ENCODE measurements at places on chromosomes 6 and 20.
A peak's percentile ranks its signal among the peaks of the same experiment; 100 is the strongest.

DNA sequence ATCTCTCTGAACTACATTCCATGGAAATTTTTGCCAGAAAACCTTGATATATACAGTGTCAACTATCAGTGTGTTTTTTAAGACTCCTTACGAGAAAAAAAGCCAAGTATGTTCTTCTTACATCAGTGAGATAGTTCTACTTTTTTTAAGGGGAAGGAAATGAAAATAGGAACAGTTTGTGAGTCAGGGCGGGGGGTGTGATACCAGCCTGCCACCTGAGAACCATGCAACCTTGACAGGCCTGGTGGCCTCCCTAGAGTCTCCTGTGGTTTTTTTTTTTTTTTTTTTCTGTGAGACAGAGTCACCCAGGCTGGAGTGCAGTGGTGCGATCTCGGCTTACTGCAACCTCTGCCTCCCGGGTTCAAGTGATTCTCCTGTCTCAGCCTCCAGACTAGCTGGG lies 96.3 kb upstream of the GCM1 start:
- no peak for DNase-seq

DNA sequence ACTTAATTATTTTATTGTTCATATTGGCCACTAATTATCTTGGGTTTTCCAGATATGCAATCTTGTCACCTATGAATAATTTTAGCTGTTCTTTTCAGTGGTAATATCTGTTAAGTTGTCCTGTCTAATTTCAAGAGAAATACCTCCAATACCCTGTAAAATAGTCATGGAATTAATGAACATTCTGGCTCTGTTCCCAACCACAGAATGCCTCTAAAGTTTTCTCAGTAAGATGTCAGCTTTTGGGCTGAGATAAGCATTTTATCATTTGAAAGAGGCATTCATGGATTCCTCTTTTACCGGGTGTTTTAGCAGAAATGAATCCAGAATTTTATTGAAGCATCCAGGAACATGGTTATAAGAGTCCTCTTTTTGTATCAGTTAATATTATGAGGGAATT lies 109.3 kb downstream of the WDR27 start:
- no peak for DNase-seq

- DNase-seq = peak; percentile 73
Observed at GRCh38 chr6:26087284-26088115, at the start of gene HFE. TSS of gene HFE (plus strand) at chr6:26087429. CDS start at chr6:26087441, 12 bp downstream.

GRCh38 chr6:158910484-158911440 lies 89.2 kb downstream of the RSPH3 start:
- no peak for DNase-seq

- no peak for DNase-seq
Observed at GRCh38 chr6:147911686-147912085, 403.2 kb downstream of the SAMD5 start.

- DNase-seq = no peak
Observed at GRCh38 chr6:73532293-73532692, 11.5 kb upstream of the EEF1A1 start.

- DNase-seq = no peak
Observed at GRCh38 chr20:48695255-48695654, 132.5 kb downstream of the PREX1 start.

- DNase-seq = peak; percentile 81
Observed at GRCh38 chr20:47663354-47664067, 121.8 kb downstream of the SULF2 start.

- DNase-seq = no peak
Observed at GRCh38 chr20:40757087-40757486, 68.1 kb upstream of the MAFB start.

DNA sequence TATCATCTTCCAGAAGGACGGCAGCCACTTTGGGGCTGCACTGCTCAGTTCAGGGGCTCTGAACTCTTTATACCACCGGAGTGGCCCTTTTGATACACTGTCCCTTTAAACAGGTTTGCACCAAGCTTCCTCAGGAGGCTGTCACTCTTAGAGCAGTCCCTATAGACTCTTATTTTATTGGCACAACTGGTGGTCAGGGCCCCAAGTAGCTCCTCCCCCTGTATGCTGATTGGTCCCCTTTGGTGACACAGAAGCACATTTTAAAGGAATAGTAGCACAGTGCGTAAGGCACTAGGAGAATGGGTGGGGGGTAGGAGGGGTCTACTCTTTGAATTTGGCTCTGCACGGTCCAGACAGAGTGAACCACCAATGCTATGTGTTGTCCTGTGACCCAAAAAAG lies 122.6 kb upstream of the MLN start:
- no peak for DNase-seq

- no peak for DNase-seq
Observed at GRCh38 chr20:3316136-3316535, 77.1 kb upstream of the SLC4A11 start.

GRCh38 chr6:143395699-143396098 lies 54.8 kb downstream of the ADAT2 start:
- DNase-seq = no peak

- DNase-seq = peak; percentile 24
Observed at GRCh38 chr20:35002426-35003210, 47.0 kb downstream of the MYH7B start.

DNA sequence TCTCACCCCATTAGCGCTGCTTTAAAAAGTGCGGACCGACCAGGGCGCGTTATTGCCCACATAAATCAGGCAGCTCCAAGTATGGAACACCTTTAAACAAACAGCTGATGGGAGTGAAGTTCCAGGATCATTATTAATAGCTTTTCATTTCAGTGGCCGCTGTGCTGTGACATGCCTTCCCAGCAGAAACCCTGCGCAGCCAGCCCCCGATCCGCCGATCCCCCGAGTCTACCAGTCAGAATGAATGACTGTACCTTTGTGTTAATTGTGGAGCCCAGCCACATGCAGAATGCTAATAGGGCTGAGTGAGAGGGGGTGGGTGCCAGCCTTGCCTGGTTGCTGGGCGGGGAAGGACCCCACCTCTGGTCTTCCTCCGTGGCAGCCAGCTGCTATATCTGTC lies 21.9 kb downstream of the CDH22 start:
- DNase-seq = no peak

DNA sequence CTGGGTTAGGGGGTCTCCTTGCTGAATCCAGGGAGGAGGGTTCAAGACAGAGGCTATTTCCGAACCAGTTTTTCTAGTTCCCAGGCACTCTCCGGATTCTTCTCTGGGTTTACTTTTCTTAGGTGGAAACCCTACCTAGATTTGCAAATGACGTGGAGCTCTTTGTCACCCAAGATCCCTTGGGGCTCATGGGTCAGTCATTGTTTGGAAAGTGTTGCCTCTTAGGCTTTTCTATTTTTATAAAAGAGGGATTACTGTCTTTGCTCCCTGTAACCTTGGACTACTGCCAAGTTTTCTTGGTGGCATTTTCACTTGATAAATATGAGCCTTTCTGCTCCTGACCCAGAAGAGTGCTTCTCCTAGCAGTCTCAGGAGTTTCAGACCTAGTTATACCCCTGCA lies 33.6 kb downstream of the FAM209B start:
- DNase-seq = no peak

GRCh38 chr6:122222761-122223160 lies 176.7 kb upstream of the HSF2 start:
- DNase-seq = no peak

DNA sequence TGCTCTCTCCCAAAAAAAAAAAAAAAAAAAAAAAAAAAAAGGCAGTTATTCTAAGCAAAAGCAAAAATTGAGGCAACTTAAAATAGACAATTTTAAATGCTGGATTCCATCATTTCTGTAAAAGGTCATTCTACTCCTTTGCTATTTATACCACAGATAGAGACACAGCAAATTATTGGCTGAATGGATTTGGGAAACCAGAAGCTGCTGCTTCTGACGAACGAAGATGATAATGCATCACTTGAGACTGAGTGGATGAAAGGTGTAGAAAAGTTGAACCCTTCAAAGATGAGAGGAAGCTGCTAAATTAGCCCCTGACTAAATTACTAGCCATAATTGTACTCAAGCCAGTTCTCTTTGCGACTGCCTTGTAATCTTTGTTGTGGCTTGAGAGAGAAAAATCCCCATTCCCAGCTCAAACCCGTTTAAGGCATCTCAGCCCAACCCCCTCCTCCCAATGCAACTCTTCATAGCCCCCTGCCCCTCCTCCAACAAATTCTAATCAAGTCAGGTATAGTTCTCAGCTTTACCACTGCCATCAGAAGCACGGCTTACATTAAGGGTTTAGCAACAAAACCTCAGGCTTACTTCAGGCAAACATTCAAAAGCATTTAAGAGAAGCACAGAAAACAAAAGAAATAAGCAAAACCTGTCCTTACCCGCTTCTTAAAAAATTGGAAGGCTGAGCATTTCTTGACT lies 1.0 kb downstream of the SGK1 start:
- DNase-seq = no peak

DNA sequence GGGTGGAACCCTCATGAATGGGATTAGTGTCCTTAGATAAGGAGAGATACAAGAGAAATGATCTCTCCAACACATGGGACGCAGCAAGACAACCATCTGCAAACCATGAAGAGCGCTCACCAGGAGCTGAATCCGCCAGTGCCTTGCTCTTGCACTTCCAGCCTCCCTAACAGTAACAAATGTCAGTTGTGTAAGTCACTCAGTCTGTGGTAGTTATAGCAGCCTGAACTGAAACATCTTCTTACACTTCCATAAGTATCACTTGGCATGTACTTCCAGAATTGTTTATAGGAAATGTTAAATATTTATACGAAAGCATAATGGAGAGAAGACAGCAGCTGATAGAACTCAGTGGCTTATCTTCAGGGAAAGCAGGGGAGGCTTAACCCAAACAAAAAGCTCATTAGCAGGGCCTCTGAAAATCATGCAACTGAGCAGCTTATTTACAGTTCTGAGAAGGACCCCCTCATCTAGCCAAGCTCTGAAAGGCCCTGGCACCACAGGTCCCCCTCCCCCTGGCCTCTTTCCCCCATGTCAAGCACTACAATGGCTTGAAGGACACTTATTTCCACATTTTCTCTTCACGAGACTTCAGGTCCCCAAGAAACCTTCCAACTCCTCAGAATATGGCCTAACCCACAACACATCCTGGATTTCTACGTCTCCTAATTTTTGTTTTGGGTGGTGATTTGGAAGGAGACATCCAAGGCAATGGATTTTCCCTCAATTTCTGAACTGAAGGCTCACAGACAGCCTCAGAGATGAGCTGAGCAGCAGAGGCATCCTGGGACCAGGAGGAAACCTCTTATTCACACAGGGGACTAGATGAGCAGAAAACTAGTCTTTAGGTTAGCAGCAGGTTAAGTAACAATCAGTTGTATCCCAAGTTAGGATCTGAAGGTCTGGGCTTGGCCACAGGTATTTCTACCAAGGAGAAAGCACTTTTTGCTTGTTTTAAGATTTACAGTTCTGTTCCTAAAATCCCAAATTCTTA lies 49.1 kb downstream of the GCLC start:
- DNase-seq = no peak

DNA sequence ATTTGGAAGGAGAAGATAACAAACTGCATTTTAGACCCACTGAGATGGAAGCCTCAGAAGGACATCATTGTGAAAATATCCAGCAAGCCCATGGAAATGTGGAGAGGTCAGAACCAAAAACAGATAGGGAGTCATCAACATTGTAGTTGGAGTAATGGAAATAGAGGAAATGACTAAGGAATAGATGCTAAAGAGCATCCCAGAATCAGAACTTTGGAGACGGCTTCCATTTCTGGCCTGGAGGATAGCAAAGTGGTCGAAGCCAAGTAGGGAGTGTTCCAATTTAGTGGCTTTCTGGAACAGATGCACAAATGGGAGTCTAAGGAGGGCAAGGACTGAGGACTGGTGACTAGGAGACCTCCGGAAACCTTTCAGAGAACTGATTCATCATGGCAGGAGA lies 3.6 kb downstream of the BEND6 start:
- DNase-seq = no peak

- DNase-seq = no peak
Observed at GRCh38 chr6:117483645-117484016, 1.2 kb downstream of the DCBLD1 start.
